Activated CD4-positive, alpha-beta T cell treated with anti-CD3 and anti-CD28 coated beads for 4 hours (primary cell): ENCODE measurements at places on chromosomes 4 and X.

GRCh38 chrX:96611619-96612362 lies 72.9 kb upstream of the DIAPH2 start:
- DNase-seq = no peak

DNA sequence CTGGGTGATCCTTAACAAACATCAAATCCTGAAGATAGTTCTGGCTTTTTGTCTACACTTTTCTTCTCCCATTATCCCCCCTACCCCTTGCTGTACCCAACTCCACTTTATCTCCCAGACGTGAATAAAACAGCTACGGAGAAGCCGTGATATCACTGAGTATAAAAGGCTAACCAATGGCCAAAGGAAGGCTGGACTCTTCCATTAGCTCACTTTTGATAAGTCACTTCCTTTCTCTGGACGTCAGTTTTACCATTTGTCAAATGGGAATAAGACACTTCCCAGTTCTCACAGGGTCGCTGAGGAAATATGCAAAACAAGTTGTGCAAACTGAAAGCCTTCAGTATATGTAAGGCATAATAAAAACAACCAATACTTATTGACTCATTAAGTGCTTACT lies 38.6 kb upstream of the EDA2R start:
- no peak for DNase-seq

DNA sequence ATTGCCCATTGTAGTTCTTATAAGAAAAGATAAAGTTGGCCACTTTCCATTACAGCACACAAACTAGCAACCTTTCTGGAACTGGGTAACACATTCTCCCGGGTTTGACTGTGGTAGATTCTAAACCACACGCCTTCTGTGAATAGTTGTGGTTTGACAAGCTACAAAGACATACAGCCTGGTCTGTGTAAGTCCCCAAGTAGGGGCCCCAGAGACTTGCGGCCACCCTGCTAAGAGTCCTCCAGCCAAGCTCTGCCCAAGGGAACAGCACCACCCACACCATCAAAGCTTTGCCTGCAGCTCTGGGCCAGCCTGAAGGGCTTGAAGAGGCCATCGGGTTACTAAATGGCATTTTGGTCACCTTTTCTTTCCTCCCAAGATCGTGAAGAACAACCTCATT lies 203.4 kb downstream of the MAML3 start:
- no peak for DNase-seq

DNA sequence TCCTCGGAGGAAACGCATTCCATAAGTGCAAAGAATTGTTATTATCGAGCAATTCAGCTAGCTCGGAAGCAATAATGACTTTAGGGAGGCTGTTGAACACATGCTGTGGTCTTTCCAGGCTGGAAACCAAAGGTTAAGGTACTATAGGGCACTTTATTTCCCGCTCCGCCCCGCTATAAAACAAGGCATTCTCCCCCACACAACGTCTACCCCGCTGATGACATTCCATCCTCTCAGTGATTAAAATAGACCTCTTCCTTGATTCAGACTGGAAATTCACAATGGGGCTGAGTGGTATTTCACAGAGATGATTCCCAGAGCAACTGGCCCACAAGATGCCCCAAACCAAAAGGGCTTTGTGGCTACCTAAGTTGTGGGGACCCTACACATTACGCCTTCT lies 196.4 kb downstream of the STIM2 start:
- DNase-seq = no peak

GRCh38 chr4:186939766-186940165 lies 216.1 kb upstream of the FAT1 start:
- DNase-seq = no peak

GRCh38 chrX:8192276-8192675 lies 21.2 kb upstream of the VCX2 start:
- DNase-seq = no peak

- no peak for DNase-seq
These were observed 14.2 kb downstream of the DHRSX start for GRCh38 chrX:2486476-2487133.
